Stimulated activated CD4-positive, alpha-beta T cell treated with anti-CD3 and anti-CD28 coated beads, Interleukin-12 subunit alpha, Interleukin-12 subunit beta, amount 100 ng/mL, for 24 hours (primary cell): ENCODE measurements at places on chromosomes 1 and 21.
A peak's percentile ranks its signal among the peaks of the same experiment; 100 is the strongest.

DNA sequence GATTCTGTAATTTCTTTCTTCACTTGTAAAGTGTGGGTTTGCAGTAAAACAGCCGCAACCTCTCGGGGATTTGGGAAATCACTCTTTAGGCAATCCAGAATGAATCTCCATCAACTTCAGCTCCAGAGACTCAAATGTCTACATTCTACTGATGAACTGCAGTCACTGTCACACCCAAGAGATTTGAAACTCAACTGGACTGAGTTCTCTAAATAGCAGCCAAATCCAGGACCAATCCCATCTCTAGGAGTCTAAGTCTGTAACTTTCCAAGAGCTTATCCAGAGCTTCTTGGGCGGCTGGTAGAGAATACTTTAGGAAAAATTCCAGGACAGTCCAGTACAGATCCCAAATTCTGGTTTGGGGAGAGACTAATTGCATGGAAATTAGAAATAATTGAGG lies 62.9 kb downstream of the ADAMTS1 start:
- no peak for DNase-seq

GRCh38 chr1:40703316-40703715 lies 11.8 kb downstream of the NFYC start:
- no peak for DNase-seq

DNA sequence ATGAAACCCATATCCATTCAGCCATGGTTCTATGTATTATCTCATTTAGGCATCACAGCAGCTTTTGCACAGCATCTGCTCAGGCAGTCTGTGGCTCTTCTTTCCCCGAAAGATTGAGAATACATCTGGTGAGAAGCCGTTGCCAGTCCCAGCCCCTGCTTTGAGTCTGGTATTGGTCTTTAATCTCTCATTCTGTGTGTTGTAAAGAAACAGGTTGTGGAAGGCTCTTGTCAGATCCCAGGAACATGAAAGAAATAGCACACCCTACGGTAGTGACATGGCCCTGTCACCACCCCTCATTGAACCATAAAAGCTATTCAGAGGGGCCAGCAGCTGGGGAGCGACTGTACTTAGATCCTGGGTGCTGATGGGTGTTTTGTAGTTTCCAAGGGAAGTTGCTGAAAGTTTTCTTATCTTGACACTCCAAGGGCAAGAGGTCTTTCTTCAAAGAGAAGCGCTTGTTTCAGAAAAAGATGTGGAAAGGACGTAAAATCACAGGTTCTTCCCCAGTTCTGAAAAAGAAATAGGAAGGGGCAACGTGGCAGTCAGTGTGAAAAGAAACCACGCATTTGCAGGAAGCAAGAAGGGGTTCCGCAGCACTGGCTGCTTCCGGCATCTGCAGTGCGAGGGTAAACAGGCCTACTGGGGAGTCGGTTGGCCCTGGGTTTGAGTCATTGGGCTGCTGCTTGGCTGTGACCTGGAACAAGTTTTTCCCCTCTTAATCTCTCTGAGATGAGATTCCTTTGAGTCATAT lies 145.0 kb downstream of the DHRS3 start:
- DNase-seq, result peak; percentile 59

- DNase-seq, result no peak
These were observed 53.7 kb downstream of the KCNJ6 start for GRCh38 chr21:37862536-37862935.

- DNase-seq, result no peak
These were observed 626 bp upstream of the HLCS start for GRCh38 chr21:36966821-36967768.

- DNase-seq, result no peak
These were observed 53.2 kb upstream of the RAB3GAP2 start for GRCh38 chr1:220325306-220325995.

- no peak for DNase-seq
These were observed 182.1 kb upstream of the DMRTA2 start for GRCh38 chr1:50605186-50605875.

DNA sequence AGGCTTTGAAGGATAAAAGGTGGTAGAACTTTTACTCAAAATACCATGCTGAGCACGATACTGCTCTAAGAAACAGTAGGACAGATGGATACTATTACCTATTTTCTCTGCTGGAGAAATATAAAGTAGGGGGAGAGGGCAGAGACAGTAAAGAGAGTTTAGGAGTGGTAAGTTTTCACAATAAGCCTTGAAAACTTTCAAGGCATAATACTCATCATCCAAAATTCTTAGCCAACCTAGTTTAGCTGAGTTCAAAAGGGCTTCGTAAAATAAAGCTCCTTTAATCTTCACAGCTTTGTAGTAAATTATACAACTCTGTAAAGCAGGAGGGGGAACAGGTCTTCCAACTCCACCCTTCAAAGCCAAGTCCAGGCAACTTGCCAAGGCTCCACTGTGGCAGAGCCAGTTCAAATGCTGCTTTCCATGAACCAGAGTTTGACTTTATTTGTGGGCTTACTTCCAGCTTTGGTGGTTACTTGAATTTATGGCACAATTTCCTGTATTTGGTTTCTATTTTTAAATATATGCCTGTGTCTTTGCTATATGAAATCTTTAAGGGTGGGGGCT lies 15.5 kb downstream of the TEX38 start:
- no peak for DNase-seq

- peak; percentile 61 for DNase-seq
These were observed 511 bp downstream of the DNTTIP2 start for GRCh38 chr1:93878501-93878888.

GRCh38 chr1:53592985-53593757 lies 134.0 kb downstream of the DMRTB1 start:
- DNase-seq, result no peak

DNA sequence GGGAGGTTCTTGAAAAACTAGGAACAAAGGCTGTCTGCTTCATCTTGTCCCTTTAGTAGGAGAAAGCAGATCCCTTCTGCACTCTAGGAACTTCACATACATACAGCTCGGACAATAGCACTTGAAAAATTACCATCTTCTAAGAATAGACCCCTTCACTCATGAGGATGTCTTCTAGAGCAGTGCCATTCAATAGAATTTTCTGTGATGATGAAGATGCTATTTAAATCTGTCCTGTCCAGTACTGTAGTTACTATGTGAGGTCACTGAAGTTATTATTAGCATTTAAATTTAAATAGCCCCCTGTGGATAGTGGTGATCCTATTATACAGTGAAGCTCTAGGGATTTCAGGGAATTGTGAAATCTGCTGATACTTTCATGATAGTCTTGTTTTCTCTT lies 46.4 kb upstream of the RAB3GAP2 start:
- no peak for DNase-seq

- DNase-seq, result no peak
These were observed 392.5 kb downstream of the PBX1 start for GRCh38 chr1:164951508-164951907.

DNA sequence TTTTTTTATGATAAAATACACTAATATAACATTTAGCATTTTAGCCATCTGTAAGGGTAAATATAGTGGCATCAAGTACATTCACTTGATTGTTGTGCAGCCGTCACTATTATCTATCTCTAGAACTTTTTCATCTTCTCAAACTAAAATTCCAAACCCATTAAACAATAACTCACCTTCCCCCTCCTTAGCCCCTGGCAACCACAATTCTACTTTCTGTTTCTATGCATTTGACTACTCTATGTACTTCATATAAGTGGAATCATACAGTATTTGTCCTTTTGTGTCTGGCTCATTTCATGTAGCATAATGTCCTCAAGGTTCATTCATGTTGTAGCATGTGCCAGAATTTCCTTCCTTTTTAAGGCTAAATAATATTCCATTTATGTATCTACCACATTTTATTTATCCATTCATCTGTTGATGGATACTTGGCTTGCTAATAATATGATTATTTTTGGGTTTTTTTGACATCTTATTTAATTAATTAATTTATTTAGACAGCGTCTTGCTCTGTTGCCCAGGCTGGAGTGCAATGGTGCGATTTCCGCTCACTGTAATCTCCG lies 69.6 kb upstream of the MACF1 start:
- DNase-seq, result no peak

- no peak for DNase-seq
These were observed 130.5 kb downstream of the EPHB2 start for GRCh38 chr1:22841142-22841541.

DNA sequence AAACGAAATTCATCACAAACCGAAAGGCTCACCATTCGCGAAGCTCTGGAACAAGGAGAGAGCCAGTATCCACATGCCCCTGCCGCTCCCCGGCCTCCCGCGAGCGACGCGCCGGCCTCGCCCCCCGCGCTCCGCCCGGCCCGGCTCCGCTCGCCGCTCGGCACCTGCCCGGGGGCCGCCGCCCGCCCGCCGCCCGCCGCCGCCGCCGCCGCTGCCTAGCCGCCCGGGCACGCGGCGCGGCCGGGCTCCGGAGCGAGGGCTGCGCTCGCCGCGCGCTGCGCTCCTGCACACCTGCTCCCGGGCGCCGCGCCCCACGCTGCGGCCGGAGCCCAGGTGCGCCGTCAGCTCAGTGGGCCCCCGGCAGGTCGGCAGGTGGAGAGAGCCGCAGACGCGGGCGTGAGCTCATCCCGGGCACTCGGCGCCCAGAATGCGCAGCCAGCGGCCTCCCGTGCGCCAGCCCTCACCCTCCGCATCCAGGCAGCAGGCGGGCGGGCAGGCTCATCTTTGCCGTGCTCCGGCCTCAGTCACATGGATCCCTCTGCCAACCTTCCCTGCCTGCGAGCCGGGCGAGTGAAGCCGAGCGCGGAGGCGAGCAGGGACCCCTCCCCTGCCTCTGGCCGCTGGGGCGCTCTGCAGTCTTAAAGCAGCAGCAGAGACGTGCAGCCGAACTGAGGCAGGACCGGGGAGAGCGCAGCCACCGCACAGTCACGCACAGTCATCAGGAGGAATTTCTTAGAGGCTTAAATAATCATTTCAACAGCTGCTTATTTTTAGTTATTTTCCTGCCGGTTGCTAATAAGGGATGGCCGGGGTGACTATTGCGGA lies at the start of gene DSCAM:
Gene DSCAM, minus strand, starts transcription at position 572 of the 825 bp plus-strand sequence. Its CDS starts 497 bp downstream, at position 75.
- no peak for DNase-seq

DNA sequence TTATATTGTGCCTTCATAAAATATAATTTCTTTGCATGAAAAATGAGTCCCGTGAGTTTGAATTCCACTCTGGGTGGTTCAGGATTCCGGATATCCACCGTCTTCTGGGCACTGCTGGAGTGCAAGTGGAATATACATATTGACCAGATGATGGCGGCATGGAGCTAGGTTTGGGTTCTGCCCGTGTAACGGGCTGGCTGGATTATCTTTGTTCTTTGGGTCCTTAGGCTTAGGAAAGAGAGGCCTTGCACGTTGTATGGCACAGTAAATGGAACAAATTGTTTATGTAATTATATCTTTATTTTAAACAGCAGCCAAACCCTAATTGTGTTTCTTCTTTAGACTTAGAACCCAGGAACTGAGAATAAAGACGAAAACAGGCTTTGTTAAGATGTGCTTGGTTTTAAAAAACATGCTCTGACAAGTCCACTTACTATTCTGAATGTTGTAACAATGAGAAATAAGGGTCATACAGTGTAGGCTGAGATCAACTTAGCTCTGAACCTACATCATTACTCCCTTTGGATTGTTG lies 13.5 kb upstream of the ACBD6 start:
- no peak for DNase-seq

GRCh38 chr21:44517175-44517899 lies 22.7 kb downstream of the KRTAP10-1 start:
- no peak for DNase-seq

DNA sequence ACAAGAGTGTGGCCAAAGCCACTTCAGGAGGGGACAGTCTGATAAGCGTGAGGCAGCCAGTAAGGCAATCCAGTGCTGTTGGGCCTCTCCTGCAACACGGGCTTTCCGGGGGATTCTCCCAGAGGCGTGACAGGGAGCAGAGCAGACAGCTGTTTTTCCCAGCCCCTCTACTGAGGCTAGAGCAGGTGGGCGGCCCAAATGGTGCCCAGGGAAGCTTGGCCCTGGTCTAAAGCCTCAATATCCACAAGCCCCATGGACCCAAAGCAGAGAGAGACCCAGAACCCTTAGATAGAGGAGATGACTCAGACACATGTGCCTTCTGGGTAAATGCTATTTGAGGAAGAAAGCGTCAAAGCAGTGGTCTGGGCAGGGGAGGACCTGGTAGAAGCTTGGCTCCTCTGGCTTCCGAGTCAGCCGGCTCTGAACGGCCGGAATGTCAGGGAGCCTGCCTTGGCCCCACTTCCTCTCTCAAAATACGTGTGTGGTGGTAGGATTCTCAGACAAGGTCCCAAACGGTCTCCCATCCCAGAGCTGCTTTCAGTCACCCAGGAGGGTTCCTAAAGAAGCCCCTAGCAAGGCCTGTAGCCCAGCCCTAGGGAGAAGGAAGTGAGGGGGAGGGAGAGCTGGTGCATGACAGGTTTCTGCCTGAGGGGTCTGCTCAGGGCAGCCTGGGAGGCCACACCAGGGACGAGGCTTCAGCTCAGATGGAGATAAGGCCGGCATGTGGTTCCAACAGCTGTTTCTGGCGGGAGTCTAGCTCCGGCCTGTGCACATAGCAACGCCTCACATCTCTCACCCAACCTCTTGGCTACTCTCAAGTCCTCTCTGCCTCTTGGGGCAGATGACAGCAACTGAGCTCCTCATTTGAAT lies 28.8 kb downstream of the PIK3C2B start:
- DNase-seq, result no peak

DNA sequence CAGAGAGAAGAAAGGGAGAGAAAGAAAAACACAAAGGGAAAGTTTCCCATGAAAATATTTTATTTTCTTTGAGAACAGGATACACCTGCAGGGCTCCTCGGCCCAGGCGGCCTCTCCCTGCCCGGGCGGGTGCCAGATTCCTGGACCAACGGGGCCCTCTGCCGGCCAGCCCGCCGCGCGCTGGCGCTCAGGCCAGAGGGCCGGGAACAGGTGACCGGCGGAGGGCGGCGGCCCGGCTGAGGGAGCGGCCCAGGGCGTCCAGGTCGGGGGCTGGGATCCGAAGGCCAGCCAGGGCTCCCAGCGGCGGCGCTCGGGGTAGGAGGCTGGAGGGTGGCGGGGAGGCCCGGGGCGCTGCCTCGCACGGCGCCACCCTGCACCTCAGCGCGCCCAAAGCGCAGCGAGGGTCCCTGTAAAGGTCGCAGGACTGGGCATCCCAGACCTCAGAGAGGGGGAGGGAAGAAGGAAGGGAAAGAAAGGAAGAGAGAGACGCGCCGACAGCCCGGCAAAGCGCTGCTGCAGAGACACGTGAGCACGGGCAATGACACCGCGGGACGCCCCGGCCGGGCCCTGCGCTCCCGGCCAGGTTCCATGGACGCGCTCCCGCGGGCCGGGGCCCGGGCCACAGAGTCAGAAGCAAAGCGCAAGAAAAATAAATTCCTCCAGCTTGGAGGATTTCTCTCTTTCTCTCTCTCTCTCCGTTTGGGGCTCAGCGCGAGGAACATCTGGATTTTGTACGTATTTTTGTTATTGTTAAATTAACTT lies 927 bp downstream of the WNT9A start:
- peak; percentile 36 for DNase-seq

DNA sequence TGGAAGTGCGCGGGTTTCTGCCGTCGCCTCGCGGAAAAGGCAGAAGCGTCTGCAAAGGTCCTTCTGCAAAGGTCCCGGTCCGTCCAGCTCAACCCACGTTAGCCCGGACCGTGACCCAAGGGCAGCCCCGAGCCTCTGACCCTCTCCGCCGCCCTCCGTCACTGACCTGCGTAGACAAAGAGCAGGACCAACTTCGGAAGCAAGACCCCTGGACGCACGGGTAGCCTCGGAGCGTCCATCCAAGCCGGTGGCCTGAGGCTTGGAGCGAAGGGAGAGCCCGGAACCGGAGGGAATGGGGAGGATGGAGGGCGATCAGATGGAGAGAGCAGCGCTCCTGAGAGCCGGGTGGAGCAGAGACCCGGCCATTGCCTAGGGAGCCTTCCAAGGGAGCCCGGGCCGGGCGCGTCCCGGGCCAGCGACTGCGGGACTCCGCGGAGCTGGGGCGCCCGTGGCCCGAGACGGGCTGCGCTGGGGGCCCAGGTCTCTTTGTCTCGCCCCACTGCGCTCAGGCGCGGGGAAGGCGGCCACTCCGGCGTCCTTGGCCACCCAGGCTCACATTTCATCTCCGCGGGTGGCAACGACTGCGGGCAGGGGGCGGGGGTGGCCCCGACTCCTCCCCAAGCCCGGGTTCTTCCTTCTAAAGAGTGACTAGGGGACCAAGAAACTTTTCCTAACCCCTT lies at the start of gene CYYR1:
Gene CYYR1, minus strand, starts transcription at position 585 of the 680 bp plus-strand sequence. Its CDS starts 346 bp downstream, at position 239.
- DNase-seq, result no peak
